A549 treated with Hydrocortisone at 1 μM for 4 hours (cell line): ENCODE measurements at places on chromosomes 6 and 20. TPM values are rescaled to one million over a fixed set of nuclear protein-coding genes. Genes with fewer than 3 reads are reported as not detected.

LY6G6C gene
- total RNA-seq: 0.13 to 0.18 TPM in 2 of 5 replicates, not detected in the others

GRM4 gene
- 0.09 to 0.21 TPM (median 0.13 TPM) in 5 replicates for total RNA-seq

MEP1A gene
- total RNA-seq: 0.05 TPM in 1 of 5 replicates, not detected in the others

CABLES2 gene
- 4.4 to 6.4 TPM (median 5.7 TPM) in 5 replicates for total RNA-seq

SLC35D3 gene
- total RNA-seq: 0.05 to 0.09 TPM (median 0.06 TPM) in 3 of 5 replicates, not detected in the others

HAO1 gene
- total RNA-seq: not detected in 5 replicates

C6orf89 gene
- 14.5 to 19.4 TPM (median 17.1 TPM) in 5 replicates for total RNA-seq

TREML4 gene
- not detected in 5 replicates for total RNA-seq

LIN28B gene
- 0.87 to 1.7 TPM (median 1.4 TPM) in 5 replicates for total RNA-seq

COL20A1 gene
- total RNA-seq: 0.38 to 0.93 TPM (median 0.71 TPM) in 5 replicates

PACSIN1 gene
- 0.05 to 0.14 TPM (median 0.07 TPM) in 5 replicates for total RNA-seq

RIMS4 gene
- total RNA-seq: 1.5 to 2.0 TPM (median 1.8 TPM) in 5 replicates

METTL24 gene
- not detected in 5 replicates for total RNA-seq

SCRT2 gene
- 0.02 TPM in 1 of 5 replicates, not detected in the others for total RNA-seq

SNAP91 gene
- 0.06 to 0.35 TPM (median 0.28 TPM) in 5 replicates for total RNA-seq

OR12D3 gene
- not detected in 5 replicates for total RNA-seq

GRIK2 gene
- 0.29 to 0.47 TPM (median 0.36 TPM) in 5 replicates for total RNA-seq

ADGRF5 gene
- 0.03 TPM in 1 of 5 replicates, not detected in the others for total RNA-seq

ARHGAP18 gene
- total RNA-seq: 4.0 to 6.3 TPM (median 5.2 TPM) in 5 replicates

KCNK17 gene
- total RNA-seq: not detected in 5 replicates

CD109 gene
- total RNA-seq: 42.4 to 78.3 TPM (median 67.9 TPM) in 5 replicates

SFTA2 gene
- total RNA-seq: not detected in 5 replicates

PRSS35 gene
- total RNA-seq: 0.05 to 0.09 TPM (median 0.07 TPM) in 5 replicates

SGK2 gene
- total RNA-seq: 7.1 to 8.1 TPM (median 7.2 TPM) in 5 replicates

IL17A gene
- total RNA-seq: not detected in 5 replicates

MTFR2 gene
- total RNA-seq: 10.9 to 14.8 TPM (median 12.3 TPM) in 5 replicates

DEFB129 gene
- not detected in 5 replicates for total RNA-seq

EYA2 gene
- 2.0 to 2.6 TPM (median 2.4 TPM) in 5 replicates for total RNA-seq

DEFB112 gene
- not detected in 5 replicates for total RNA-seq

DLL1 gene
- 0.10 to 0.33 TPM (median 0.16 TPM) in 5 replicates for total RNA-seq

SMLR1 gene
- not detected in 5 replicates for total RNA-seq
